ENCODE measurements at places on chromosomes 6 and 20.

- no peak for DNase-seq
These were observed 226.5 kb downstream of the BTBD9 start for GRCh38 chr6:38413102-38413800.

DNA sequence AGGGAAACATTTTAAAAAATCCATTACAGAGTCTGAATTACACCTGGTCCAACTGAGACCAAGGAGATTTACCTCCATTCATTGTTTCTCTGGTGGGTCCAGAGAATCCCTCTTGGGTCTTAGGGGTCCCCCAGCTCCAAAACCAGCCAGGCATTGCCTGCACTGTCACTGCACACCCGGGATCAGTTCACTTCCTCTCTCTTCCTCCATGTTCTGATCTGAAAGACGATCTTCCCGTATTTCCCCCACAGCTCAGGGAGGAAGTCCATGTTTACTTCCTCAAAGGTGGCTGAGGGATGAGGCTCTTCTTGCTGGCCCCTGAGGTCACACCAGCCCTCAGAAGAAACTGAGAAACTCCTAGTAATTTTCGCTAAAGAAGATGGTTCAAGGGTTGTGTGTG, 159.7 kb downstream of the BMP7 start:
- no peak for DNase-seq

DNA sequence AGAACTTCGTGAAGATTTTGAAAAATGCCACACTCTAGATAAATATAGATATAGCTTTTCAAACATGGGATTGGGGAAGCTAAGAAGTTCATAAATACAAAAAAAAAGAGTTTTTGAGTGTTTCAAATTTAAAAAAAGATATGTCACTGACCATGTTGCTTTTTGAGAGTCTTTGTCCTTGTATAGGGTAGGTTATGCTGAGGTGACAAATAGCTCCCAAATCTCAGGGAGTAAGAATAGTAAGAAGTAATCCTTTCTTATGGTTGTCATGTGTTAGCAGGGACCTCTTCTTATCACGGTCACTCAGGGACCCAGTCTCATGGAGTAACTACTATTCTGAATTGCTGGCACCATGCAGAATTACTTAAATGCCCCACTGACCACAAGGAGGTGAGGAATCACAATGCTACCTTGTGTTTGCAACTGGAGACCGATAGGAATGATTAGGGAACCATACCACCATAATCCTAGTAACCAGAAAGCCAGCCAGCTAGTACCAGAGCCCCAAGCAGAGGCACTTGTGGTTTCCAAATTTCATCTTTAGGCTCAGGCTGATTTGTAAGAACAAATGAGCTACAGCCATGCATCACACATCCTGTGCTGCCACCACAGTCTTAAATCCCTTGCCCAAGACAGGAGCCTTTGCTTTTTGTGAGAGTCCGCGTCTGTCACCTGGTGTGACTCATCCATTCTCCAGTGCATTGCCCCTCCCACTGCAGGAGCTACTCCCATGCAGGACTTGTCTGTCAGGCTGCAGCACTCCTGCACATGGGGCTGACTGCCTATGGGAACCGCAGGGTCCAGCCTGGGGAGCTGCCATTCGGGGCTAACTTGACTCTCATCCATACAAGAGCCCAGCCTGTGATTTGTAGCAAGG, 42.4 kb upstream of the ADGRF4 start:
- DNase-seq: no peak

GRCh38 chr6:52160472-52161104, 25.6 kb upstream of the IL17A start:
- no peak for DNase-seq

- DNase-seq: no peak
These were observed 589.8 kb downstream of the RNF144B start for GRCh38 chr6:18976966-18977365.

- no peak for DNase-seq
These were observed 440.9 kb downstream of the BTBD3 start for GRCh38 chr20:12358655-12359009.

DNA sequence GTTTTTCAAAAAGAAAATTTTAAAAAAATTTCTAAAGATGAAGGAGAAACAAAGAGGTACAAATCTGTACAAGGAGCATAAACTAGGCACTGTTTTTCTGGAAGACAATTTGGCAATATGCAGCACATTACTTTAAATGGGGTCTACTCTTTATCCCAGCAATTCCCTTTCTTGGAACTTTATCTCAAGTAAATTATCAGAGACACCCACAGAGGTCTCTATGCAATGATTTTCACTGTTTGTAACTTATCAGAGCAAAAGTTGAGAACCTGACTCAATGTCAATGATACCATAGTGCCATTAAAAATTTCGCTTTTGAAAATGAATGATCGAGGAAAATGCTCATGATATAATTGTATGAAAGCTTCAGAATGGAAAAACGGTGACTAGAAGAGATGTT, 35.7 kb downstream of the SLC22A23 start:
- DNase-seq: no peak

DNA sequence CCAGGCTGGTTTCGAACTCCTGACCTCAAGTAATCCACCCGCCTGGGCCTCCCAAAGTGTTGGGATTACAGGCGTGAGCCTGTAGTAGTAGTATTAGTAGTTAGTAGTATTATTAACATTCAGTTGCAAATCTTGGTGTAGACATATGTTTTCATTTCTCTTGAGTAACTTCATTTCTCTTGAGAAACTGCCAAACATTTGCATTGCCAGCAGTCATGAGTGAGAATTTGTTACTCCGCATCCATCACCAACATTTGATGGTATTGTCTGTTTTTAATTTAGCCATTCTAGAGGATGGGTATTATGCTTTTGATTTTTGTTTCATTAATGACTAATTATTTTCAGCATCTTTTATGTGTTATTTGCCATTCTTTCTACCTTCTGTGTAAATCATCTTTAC, 1.5 kb upstream of the ERVFRD-1 start:
- DNase-seq: no peak

DNA sequence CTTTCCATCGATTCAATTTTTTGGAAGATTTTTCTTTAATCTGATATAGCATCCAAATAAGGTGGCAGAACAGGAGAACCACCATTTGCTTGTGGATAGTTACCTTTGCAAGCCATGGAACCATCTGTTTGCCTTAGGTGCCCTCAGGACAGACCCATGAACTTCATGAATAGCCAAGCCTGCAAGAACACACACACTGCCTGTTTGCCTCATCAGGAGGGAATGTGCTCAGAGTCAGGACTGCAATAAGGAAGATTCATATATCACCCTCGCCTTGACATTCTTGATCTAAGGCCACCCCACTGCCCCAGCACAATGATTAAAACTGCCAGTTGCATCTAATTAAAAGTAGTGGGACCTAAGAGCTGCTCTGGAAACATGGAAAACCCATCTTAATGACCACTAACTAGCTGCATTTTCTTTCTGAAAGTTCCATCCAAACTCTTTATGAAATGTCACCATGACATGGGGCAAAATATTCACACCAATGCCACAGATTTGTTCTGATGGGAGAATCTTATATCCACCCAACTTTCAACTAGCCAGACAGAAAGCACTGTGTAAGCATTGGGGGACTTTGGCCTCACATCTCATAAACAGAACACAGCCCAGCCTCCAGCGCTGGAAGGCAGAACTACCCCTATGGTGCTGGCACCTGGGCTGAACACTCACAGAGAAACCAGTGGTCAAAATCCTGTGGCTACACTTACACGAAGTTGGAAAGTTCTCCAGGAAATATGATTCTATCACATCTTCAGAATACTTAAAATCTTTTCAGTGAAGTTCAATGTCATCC, 48.3 kb downstream of the TBXT start:
- no peak for DNase-seq

DNA sequence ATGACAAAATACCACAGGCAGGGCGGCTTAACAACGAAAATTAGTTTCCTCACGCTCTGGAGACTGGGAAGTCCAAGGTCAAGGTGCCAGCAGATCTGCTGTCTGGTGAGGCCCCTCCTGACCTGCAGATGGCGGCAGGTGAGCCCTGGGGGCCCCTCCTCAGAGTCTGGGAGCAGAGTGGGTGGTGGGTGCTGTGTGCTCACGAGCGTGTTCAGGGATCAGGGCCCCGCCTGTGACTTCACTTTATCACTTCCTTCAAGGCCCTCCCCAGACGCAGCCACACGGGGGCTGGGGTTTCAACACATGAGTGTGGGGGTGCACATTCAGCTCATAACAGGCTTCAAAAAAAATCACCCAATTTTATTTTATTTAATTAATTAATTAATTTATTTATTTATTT, 39.3 kb downstream of the SLC2A4RG start:
- no peak for DNase-seq

DNA sequence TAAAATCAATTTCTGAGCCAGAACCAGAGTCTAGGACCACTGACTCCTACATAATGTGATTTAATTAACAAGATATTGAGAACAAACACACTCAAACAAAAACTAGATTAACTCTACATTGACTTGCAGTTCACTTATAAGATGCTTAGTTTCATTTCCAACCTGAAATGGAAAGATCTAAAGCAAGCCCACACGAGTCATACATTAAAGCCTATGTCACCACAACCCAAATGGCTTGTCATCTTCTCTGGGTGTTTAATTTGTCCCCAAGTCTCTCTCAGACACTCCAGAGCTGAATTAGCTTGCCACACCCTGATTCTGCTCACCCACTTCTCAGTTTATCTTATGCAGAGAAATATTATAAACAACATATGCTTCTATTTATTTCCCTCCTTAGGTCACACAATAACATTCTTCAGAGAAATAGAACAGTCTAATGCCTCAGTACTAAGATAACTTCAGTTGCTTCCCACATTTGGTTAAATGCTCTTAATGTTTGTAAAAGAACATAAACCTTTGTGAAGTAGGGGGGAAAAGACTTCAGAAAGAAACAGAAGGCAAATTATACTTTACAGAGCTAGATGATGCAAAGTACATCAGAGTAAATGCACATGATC, 8.8 kb upstream of the FBXO30 start:
- DNase-seq: no peak

- no peak for DNase-seq
These were observed 9.2 kb downstream of the ADAM33 start for GRCh38 chr20:3672547-3673171.

- DNase-seq: peak; percentile 77
These were observed at the start of gene NECAB3 for GRCh38 chr20:33674294-33675135. Gene NECAB3, minus strand, starts transcription at chr20:33674428. Its CDS starts 76 bp downstream, at chr20:33674352.

DNA sequence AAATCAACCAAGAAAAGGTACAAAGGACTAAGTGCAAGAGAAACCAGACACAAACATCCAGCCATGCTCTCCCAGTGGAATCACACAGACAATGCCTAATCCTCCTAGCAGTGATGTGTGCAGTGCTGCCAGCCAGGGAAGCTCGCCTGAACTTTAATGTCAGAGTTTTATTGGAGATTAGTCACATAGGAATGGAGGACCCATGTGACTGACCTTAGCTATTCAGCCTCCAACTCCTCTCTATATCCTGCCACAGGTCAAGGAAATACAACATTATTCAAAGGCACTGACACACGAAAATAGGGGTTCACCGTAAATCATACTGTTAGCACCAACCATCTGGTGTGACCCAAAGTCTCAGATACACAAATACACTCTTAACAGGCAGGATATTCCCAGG, 684.6 kb downstream of the DOK5 start:
- DNase-seq: no peak

DNA sequence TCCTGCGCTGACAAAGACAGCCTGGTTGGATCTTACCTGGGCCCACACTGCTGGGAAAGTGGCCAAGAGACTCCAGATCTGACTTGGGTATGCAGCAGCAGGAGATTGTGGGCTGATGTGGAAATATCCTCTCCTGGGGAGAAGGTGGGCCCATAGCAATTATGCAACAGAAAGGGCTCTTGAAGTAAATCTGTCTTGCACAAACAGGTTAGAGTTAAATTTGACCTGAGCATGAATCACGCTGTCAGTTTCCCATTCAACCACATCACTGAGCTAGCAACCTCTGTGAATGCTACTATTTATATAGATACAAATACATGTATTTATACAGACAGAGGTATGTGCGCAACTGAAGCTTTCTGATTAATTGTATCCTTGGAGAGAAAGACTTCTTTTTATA, 28.3 kb upstream of the PDYN start:
- DNase-seq: no peak
